Hypothalamus (tissue), 51 donors: ENCODE measurements at places on chromosomes 7 and 10.

- no peak for DNase-seq
These were observed 2.4 kb upstream of the CFAP69 start for GRCh38 chr7:90242369-90243168.

DNA sequence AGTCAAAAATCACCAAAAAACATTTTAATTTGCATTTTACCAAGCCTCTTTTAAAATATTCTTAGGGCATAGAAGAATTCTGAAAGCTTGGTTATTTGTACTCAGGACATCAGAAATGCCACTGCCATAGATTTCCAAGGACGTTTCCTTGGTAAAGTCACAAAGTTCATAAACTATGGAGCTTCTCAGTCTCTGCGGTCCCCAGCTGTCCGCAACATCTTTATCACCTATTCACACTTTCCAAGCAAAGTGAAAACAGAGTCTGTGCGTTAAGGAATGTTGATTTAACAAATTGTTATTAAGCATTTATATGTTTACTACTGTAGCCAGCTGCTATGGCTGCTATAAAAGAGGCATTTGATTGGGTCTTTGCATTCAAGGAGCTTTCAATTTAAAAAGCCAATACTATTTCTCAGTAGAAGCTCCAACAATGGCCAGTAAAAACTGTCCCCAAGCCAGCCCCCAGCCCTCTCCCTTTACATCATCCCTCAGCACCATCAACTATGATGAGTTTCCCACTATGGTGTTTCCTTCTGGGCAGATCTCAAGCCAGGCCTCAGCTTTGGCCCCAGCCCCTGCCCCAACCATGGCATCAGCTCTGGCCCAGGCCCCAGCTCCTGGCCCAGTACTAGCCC, 36.8 kb downstream of the CADPS2 start:
- no peak for DNase-seq

GRCh38 chr7:22551768-22552513, 52.0 kb upstream of the STEAP1B start:
- no peak for DNase-seq

DNA sequence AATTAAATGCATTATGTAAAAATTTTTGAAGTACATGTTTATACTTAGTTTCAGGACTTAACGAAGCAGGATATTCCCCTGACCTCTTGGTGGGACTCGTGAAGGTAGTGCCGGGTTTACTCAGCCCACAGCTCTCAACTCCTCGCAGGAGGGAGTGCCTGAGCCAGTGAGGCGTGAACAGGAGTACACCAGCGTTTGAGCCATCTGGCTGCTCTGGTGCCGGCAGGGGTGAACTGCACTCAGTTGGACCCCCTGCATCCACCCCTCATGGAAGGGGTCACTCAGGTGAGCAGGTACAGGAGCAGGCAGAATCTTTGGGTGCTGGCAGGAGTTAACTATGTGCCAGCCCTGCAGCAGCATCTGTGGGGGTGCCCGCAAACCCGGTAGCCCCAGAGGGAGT, 625.1 kb upstream of the PCDH15 start:
- no peak for DNase-seq

GRCh38 chr10:3482200-3482993, 302.6 kb downstream of the KLF6 start:
- no peak for DNase-seq

DNA sequence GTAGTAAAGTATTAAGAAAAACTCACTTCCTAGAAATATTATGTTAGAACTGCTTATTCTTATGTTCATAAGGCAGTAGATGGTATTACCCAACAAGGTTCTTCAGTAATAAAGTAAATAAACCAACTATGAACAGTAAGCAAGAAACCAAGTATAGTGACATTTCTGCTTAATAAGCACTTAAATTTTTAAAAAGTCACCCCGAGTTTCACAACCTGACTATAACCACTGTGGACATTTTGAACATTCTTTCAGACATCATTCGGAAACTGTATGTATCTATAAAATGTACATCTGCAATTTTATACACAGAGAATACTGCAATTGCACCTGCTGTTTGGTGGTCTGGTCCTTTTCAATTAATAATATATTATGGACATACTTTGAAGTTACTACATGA, 1073.6 kb downstream of the XPNPEP1 start:
- DNase-seq = no peak

- DNase-seq = peak; percentile 16
These were observed 39.5 kb upstream of the FOXK1 start for GRCh38 chr7:4642468-4643203.

- no peak for DNase-seq
These were observed 166.2 kb downstream of the FAM107B start for GRCh38 chr10:14608381-14609001.

GRCh38 chr7:99190359-99191009, 17.4 kb downstream of the KPNA7 start:
- no peak for DNase-seq

DNA sequence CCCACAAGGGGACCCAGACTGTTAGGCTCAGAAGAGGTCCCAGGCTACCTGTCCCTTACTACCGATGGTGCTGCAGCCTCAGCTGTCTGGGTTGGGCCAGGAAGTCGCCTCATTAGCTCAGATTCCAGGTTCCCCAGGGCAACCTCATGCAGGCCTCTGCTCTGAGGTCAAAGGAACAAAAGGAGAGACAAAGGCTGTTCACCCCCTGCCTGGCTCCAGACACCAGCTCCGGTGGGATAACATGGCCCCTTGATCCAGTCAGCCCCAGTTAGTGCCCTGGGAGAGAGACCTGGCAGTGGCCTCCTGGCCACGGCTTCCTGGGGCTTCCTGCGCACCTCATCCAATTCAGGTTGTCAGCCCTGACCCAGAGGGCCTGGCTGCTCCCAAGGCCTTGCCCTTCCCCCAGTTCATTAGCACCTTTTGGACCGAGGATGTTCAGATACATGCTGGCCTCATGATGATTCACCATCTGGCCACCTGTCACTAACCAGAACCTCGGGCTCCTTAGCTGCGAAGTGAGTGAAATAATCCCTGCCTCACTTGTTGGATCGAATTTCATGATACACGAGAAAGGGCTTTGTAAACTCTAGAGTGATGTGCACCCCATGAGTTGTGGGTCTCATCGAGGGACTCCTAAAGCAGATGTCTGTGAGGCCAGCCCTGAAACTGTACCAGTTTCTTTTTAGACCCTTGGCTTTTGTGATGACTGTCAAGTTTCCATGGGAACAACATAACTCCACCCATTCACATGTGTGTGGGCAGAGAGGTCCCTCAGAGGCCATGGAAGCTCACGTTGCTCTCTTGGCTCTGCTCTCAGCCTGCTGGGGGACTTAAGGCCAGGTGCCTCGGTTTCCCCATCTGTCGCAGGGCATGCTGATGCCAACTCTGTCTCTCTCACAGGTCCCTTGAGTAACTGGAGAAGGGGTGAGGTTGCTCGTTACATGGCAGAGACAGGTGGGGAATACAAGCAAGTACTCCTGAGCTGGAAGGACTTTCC, 79.5 kb upstream of the PCBD1 start:
- DNase-seq = no peak

- no peak for DNase-seq
These were observed 44.1 kb upstream of the CDK1 start for GRCh38 chr10:60734226-60734625.

- no peak for DNase-seq
These were observed 187.2 kb upstream of the CSTF2T start for GRCh38 chr10:51886438-51887068.

GRCh38 chr10:132520177-132520811, 17.3 kb upstream of the INPP5A start:
- DNase-seq = no peak

- DNase-seq = no peak
These were observed 219.0 kb downstream of the GLRX3 start for GRCh38 chr10:130354976-130355795.

DNA sequence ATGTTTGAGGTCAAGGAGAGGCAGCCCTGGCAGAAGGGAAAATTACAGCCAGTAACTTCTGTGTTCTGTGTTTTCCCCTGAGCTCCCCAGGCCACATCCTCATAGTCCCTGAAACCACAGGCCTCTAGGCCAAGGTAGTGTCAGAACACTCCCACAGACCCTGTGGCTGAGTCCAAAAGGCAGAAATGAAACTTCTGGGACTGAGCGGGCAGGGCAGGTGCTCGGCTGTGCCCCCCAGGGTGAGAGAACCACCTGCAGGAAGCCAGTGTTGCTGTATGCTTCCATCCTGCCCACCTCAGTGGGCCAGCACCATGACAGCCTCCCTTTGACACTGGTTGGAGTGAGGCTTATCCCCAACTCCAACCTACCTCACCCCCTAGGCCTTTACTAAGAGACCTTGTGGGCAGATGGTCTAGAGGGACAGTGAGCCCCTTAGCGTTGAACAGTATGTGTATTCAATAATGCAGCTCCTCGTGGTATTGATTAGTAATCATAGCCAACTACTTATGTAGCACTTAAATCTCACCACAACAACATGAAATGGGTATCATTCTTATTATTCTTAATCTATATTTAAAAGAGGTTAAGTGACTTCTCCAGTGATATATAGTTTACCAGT, 30.3 kb downstream of the PIK3CG start:
- DNase-seq = no peak

DNA sequence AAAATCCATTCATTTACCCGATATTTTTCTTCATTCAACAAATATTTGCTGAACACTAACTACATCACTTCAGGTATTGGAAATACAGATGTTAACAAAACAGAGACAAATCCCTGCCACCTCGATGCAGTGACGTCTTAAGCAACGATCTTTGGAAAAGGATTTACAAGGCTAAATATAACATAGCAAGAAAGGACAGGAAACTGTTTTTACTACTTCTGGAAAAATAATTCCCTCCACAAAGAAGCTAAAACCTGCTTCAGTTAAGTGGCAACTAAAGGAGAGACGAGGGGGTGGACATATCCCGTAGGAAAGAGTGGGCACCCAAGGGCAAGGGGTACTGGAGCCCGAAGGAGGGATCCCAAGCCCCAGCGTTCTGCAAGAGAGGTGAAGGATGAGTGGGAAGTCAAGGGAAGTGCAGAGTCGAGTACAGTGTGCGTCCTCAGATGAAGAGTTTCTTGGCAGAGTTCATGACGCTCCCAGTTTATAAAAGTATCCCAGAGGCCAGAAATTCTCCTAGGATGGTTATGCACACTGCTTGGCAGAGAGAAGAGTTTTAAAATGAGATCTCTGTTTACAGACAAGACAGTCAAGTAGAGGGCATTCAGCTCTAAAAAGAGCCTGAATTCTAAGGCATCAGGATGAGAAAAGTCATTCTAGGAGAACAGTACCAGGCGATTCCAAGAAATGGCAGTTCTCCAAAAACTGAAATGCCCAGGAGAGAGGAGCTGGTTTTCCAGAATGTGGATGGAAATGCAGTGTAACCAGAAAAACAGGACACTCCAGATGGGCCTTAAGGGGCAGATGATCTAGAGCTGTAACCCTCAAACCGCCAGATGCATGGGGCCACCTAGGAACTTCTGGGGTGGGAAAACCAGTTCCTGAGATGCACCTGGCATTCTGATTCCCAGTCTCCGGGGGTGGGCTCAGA, 97.3 kb downstream of the GRB10 start:
- no peak for DNase-seq

DNA sequence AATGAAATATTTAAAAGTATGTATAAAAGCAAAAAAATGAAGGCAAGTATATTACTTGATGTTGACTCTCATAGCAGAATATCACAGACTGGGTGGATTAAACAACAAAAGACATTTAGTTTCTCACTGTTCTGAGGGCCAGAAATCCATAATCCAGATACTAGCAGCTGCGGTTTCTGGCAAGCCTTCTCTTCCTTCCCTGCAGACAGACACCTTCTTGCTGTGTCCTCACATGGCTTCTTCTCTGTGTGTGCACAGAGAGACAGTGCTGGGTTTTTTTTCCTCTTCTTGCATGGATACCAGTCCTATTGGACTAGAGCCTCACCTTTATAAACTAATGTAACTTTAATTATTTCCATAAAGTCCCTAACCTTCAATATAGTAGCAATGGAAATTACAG, 127.9 kb upstream of the AKR1E2 start:
- no peak for DNase-seq

- DNase-seq = no peak
These were observed 512 bp downstream of the FAM24B start for GRCh38 chr10:122878799-122879338.

GRCh38 chr10:46229144-46229563, 57.6 kb upstream of the ANTXRL start:
- DNase-seq = no peak

DNA sequence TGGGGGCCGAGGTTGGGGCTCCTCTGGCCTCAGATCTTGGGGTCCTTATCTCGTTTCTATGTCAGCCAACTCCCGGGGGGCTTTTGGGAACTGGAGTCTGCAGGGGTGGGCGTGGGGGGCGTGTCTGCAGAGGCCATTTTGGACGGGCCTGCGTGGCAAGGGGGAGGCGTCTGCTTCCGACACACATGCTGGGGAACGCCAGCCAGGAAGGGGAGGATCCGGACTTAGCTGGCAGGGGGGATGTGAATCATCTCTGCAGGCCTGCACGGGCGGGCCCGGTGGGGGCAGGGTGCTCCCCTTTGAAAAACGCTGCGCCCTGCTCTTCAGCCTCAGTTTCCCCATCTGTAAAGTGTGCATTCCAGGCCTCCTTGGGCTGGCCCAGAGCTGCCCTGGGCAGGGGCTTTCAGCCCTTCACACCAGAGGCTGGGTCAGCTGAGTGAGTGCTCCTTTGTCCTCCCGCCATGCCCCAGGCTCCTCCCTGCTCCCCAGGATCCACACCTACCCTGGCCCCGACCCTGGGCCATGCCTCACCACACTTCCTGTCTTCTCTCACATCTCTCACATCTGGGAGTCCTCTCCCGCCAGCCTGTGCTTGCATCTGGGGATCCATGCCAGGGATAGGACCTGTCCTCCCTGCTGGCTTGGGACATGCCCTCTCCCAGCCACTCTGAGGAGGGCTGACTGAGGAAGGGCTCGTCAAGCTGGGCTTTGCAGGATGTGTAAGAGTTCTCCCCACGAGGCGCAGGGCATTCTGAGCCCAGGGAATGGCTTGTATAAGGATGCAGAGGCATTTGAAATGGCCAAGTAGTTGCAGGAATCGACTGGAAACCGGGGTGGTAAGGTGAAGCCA, 172.6 kb upstream of the TNRC18 start:
- DNase-seq = no peak

DNA sequence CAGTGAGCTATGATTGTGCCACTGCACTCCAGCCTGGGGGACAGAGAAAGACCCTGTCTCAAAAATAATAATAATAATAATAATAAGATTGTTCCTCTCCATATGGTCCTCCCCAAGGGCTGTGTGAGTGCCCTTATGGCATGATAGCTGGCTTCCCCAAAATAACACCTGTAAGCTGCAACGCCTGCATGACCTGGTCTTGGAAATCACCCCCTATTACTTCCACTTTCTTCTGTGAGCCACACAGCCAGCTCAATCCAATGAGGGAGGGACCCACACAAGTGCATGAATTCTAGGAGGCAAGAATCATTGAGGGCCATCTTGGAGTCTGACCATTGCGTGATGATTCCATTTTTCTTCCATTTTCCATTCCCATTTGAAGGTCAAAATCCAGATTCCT, 82.7 kb upstream of the CALN1 start:
- no peak for DNase-seq

- no peak for DNase-seq
These were observed 132.8 kb downstream of the PRKAG2 start for GRCh38 chr7:151744051-151744580.

- no peak for DNase-seq
These were observed 197.5 kb downstream of the C7orf25 start for GRCh38 chr7:42714356-42714755.

- no peak for DNase-seq
These were observed 84.6 kb downstream of the ICA1 start for GRCh38 chr7:8177109-8177933.

- DNase-seq = no peak
These were observed 6.4 kb downstream of the HEPACAM2 start for GRCh38 chr7:93219868-93220267.

- no peak for DNase-seq
These were observed 171.2 kb upstream of the COL1A2 start for GRCh38 chr7:94223375-94224084.
